NCI-H510A treated with DMSO at 0.1 percent for 48 hours (cell line): ENCODE measurements at places on chromosomes 2 and 18.

DNA sequence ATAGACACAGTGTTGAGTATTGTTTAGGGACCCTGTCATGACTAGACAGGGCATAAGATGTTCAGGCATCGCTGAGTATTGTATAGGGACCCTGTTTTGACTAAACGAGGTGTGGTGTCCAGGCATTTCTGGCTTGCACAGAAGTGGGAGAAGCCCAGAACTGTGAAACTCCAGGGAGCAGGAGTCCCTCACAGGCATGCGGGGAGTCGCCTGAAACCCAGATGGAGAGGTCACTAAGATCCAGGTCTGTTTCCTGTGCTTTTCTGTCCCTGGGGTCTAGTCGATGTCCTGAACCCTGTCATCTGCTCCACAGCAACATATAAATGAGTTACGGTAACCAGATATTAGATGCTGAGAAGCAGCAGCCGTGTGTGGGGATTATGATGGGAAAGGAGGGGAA, 469.0 kb upstream of the SALL3 start:
- DNase-seq = no peak

- no peak for DNase-seq
Measured at GRCh38 chr2:15840148-15840547, 100.2 kb upstream of the MYCN start.

GRCh38 chr18:22745966-22746365, 187.2 kb upstream of the RBBP8 start:
- no peak for DNase-seq

DNA sequence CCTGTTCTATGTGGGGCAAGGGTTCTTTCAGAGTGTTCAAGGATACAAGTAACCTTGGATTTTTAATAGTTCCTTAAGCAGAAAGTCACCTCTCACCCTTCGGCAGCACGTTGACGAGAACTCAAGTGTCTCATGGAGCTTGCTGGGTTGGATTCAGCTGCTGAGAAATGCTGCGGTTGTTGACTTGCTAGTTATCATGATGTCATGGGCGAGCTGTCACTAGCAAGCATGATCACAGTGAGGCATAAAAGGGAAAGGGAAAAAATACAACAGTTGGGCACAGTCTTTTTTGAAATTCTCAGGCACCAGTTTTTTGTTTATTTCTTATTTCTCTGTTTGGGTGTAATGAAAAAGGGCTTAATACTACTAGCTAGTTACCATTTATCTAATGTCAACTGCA, 53.2 kb downstream of the ADCYAP1 start:
- no peak for DNase-seq

- no peak for DNase-seq
Measured at GRCh38 chr2:143345887-143346787, 216.9 kb downstream of the ARHGAP15 start.

DNA sequence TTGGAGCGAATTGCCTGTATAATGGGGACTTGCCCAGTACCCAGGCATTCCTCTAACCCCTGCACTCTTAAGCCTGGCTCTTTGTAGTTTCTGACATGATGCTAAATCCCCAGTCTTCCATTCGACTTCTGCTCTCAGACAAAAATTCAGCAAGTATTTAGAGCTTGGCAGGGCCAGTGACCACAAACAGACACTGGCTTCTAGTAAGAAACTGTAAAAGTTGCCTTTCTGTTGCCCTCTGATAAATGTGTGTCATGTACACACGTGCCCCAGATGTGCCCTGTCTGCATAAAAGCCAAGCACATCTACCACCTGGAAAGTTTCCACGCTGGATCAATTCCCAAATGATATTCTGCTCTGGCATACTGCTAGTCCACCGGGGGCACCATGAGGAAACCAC, 18.0 kb downstream of the PAX3 start:
- DNase-seq = no peak

DNA sequence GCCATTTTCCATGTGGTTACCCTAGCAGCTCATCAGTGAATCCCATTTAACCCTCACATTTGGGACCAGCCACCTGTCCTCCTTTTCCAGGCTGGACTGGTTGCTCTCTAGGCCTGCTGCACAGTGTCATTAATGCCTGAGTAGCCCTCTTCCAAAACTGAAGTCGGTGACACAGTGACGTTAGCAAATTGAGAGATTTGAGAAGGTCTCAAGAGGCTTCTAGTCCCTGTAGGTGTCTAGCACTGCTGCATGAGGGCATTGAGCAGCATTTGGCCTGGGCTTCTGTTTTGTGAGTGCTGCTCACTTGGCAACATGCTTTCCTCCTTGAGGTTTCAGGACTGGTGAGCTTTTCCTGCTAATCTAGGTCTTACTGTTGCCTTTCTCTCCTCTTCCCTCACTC, 36.7 kb downstream of the PKP4 start:
- no peak for DNase-seq

DNA sequence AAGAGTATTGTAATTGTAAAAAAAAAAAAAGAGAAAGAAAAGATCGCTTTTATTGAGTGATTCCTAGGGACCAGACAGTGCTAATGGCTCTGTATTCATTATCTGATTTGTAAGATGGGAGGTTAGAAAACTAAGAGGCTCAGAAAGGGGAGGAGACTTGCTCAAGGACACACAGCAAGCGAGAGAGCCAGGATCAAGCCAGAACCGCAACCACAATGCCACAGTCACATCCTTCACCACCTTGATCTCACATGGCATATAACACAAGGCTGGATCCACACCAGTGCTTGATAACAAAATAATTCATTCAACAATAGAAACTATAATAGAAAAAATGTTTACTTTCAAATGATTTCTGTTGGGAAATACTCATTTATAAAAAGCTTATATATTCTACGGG, 37.5 kb downstream of the TFCP2L1 start:
- DNase-seq = no peak

DNA sequence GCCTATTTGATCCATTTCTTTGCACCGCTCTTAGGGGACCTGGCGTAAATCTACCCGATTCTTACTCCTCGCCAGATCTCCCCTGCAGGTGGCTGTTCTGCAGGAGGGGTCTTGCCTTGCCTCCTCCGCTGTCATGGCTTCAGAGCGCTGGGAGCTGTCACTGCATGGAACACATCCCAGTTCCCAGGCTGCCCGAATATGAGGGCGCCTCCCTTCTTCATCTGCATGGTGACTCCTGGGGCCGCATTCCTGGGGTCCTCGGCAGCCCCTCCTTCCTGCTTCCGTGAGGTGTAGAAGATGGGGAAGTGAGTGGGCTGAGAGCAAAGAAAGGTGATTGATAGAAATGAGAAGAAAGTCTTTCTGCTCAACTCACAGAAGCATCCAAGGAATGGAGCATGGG, 27.3 kb upstream of the COPS8 start:
- DNase-seq = no peak

DNA sequence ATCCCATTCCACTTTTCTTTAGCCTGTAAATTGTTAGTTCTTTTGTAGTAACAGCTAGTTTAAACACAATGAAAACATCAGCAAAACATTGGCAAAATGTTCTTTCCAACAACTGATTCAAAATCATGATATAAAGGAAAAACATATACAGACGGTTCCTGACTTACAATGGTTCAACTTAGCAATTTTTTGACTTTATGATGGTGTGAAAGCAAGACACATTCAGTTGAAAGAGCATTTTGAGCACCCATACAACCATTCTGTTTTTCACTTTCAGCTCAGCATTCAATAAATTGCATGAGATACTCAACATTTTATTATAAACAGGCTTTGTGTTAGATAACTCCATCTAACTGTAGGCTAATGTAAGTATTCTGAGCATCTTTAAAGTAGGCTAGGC, 185.1 kb downstream of the NOL4 start:
- no peak for DNase-seq

- peak; percentile 45 for DNase-seq
Measured at GRCh38 chr18:57352271-57352701, at the start of gene ST8SIA3. Gene ST8SIA3, plus strand, starts transcription at chr18:57352557. Its CDS starts 290 bp downstream, at chr18:57352847.

- DNase-seq = no peak
Measured at GRCh38 chr2:145402706-145403277, 882.9 kb upstream of the ZEB2 start.

GRCh38 chr2:71833855-71834560, 313.7 kb downstream of the CYP26B1 start:
- DNase-seq = no peak

DNA sequence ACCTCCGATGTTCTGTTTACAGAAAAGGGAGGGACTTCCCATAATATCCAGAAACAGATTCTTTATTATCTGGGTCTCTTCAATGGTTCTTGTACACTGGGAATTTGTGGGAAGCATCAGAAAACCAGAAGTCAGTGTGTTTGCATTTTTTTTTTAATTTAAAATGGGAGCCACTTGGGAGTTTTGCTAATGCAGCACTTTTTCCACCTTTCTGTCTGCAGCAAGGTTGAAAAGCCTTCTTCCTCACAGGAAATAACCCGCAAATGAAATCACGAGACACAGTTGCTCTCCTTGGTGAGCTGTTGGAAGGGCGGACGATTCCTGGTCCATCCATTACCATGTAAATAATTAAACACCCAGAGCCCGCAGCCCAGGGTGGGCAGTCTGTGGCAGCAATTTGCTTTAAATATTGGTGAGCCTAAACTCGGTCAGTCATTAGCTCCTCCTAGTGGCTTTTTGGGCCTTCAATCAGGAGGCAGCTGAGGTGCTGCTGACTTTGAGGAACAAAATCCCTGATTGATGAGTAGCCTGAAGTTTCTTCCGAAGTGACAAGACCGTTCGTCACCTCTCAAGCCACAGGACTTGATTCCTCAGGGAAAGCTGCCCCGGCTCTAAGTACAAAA, 471.5 kb downstream of the EPHA4 start:
- no peak for DNase-seq

- DNase-seq = no peak
Measured at GRCh38 chr2:215851082-215851481, 162.3 kb downstream of the MREG start.

DNA sequence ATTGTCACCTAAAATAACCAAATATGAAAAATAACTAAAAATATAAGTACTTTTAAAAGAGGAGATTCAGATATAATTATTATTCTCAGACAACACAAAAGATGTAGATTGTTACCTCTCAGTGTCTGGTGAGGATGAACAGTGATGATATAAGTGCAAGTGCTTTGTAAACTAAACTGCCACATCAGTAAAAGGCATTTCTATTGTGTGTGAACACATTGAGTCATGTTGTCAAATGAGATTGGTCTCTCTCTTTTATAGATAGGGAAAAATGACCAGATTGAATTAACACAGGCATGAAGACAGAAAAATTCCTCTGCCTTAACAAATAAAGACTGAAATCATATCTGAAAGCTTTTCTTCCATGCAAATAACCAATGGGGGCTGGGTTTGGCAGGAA, 182.4 kb upstream of the TMEFF2 start:
- DNase-seq = no peak

DNA sequence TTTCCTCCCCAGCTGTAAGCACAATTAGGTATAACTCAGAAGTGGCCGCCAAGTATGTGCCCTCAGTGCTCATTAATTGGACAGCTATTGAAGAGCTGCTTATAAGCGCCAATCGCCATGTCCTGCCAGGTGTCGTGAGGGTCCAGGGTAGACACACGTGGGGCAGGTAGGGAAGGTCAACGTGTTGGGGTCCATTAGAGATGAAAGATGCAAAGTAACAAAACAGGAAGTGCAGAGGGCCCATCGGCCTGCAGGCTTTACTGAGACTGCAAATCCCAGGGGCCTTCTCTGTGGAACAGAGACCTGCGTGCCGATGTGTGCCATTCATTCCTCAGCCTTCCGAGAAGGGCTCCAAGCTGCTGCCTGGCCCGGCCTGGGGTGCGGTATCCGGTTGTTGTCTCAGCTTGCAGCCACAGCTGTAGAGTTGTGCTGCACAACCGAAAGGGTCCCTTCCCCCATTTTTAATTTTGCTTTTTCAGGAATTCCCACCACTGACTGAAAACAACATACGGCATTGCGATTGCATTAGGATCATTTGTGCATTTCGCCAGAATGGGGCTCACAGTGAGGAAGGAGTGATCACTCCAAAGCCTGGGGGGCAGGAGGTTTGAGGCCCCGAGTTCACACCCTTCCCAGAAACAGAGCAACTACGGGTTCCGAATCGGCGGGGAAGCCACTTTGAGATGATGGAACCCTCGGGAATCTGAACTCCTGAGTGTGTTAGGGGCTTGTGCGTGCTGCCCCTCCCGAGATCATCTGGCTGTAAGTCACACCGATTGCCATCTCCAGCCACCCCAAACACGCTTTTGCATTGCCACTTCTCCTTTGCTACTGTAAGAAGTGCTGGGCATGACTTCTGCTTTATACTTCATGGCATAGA, 94.3 kb downstream of the TSHZ1 start:
- DNase-seq = no peak

- DNase-seq = no peak
Measured at GRCh38 chr2:178225006-178225805, 30.9 kb downstream of the OSBPL6 start.

DNA sequence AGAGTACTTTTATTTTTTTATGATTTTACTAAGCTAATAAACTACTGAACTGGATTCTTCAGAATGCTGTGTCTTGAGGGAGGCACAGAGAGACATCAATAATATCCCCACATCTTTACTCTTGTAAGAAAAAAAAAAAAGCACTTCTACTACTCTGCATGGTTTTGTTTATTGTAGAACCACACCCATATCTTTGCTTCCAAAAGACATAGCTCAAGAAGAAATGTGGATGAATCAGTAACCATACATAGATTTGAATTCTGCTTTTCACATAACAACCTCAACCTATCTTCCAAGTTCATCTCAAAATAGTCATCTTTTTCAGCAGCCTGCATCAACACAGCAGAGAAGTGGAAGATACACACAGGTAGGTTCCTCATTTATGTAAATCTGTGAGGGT, 12.2 kb upstream of the COL5A2 start:
- no peak for DNase-seq

DNA sequence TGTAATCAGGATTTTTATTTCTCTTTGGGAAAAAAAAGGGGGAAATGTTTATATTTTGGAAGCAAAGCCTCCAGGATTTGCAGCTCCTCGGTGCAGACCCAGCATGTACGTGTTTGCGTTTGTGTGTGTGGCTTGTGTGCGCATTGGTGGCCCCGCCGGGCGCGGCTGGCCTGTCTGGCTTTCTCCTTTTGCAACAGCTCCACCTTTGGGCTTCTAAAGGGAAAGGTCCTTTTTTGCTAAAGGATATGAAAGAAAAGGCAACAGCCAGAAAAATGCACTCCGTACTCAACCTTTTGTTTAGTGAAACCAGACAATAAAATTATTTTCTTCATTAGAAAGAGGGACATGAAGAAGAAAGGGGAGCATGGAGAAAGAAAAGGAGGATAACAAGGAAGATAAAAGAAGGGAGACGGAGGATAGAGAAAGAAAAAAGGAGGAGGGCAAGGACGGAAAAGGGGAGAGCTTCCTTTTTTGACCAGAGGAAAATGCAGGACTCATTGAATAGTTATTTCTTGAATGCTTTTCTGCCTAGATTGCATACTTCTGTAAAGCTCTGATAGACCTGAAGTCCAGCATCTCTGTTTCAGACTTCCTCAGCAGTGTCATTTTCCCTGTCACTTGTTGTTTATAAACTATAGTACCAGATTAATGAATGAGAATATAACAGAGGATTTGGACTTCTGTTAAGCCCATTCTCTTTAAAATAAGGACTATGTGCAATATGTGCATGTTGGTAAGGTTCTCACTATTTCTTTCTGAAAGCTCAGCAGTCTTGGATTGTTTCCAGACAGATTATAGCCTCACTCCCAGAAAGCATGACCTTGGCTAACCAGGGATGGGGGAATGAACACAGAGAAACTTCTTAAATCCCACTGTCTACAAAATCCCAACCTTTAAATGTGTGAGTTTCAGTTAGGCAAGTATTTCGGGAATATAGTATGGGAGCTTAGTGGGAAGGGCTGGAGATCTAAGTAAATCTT, 563.1 kb upstream of the PIK3C3 start:
- peak; percentile 65 for DNase-seq

GRCh38 chr2:239012228-239012627, 164.3 kb downstream of the TWIST2 start:
- DNase-seq = no peak
